Suprapubic skin (tissue), 4 donors: ENCODE measurements at places on chromosomes 7 and 10.

GRCh38 chr7:115822801-115823200 is 207.8 kb downstream of the TFEC start:
- no peak for DNase-seq

GRCh38 chr7:50261593-50261992 is 42.9 kb upstream of the IKZF1 start:
- no peak for DNase-seq

- no peak for DNase-seq
Measured at GRCh38 chr7:14424675-14425074, 435.2 kb upstream of the ETV1 start.

DNA sequence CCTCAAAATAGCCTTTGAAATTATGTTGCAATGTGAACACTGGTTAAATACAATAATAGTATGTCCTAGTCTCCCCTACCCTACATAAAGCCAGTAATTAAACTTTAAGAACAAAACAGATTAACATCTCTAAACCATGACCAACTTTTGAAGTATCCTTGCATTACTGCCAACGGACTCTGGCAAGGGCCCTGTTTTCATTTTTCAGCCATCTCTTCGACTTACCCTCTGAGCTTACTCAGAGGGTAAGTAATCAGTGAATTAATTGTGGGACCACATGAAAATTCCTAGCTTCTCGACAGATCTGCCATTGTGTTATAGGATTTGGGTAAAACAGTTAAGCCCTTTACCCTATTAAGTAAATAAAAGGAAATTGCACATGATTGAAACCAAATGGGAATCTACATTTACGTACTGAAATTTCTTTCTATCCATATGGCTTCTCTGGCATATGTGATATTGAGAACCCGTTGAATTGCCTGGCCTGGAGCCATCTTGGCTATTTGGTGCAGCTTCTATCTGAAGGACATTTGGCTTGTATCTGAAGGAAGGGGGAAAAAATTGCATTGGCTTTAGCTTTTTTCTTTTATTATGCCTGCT is 39.6 kb downstream of the DYNC1I1 start:
- no peak for DNase-seq

DNA sequence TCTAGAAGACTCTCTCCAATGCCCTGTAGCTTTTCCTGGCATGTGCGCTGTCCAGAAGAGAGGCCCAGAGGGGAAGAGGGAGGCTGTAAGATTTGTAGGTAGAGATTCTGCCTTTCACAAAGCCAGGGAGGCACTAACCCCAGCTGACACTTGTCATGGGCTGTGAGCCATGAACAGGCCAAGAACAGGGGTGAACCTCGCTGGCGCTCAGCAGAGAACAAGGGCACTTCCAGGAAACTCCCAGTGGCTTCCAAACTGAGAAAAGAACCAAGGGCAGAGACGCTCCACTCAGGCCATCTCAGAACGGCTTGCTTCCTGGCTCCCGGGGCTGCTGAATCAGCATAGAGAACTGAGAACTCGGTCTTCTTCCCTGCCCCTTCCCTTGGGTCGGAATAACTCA is 257.8 kb upstream of the ZNF32 start:
- no peak for DNase-seq

- DNase-seq = no peak
Measured at GRCh38 chr10:119241066-119241465, 33.7 kb downstream of the GRK5 start.

DNA sequence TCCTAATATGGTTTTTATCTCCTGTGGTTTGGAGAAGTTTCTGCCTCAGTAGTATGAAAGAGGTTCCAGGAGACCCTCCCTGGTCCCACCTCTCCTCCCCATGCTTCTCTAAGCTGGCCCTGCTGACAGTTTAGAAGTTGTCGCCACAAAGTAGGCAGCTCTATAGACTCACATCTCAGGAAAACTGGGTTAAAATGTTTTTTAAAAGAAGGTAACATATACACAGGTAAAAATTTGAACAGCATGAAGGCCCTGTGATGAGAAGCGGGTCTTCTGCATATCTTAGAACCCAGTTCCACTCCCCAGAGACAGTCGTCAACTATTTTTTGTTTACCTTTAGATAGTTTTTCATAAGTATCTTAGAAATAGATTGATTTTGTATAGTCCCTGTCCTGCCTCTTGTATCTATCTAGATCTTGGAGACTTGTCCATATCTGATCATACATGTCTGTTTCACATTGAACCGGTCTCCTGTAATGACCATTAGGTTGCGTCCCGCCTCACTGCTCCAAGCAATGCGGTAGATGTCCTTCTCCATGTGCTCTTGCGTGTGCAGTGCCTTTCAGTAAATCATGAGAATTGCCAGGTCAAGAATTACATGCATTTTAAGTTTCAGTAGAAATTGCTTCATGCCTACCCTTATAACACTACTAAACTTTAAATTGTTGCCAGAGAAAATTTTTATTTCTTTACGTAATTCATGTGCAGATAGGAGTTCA is 2.2 kb downstream of the DUSP5 start:
- no peak for DNase-seq

- DNase-seq = no peak
Measured at GRCh38 chr10:17742918-17743317, 9.1 kb upstream of the TMEM236 start.

DNA sequence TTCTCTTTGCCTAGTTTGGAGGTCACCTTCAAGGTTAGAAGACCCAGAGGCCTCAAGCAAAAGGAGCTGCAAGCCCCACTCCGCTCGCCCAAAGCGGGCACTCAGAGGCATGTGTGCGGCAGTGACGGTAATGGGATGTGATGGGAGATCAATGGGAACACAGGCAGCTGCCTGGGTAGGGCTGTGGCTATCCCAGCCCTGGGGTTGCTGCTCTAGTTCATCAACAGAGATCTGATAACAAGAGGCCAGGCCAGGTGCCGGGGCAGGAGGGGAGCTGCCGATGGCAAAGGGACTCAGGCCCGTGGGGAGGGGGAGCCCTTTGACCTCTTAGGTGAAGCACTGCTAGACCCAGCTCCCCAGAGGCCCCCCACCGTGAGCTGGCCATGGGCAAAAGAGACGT is 52.0 kb upstream of the GNA12 start:
- DNase-seq = no peak

GRCh38 chr7:68619526-68619925 is 978.7 kb upstream of the AUTS2 start:
- DNase-seq = no peak

GRCh38 chr10:119364645-119365600 is 157.6 kb downstream of the GRK5 start:
- no peak for DNase-seq

GRCh38 chr7:351256-351655 is 61.3 kb downstream of the FOXL3 start:
- no peak for DNase-seq

- peak; percentile 63 for DNase-seq
Measured at GRCh38 chr7:36305648-36306047, 84.0 kb upstream of the ANLN start.

GRCh38 chr10:124265391-124265745 is 153.4 kb downstream of the OAT start:
- peak; percentile 36 for DNase-seq

- DNase-seq = no peak
Measured at GRCh38 chr7:15433151-15433550, 128.7 kb downstream of the AGMO start.
